Erythroblast (primary cell): ENCODE measurements at places on chromosomes 6 and 20.

- no peak for DNase-seq
These were observed 25.8 kb upstream of the TMEM217 start for GRCh38 chr6:37283671-37284151.

GRCh38 chr6:101399616-101400162 is 6.2 kb downstream of the GRIK2 start:
- no peak for DNase-seq

- DNase-seq: no peak
These were observed 58.4 kb downstream of the SNAP25 start for GRCh38 chr20:10276878-10277580.

DNA sequence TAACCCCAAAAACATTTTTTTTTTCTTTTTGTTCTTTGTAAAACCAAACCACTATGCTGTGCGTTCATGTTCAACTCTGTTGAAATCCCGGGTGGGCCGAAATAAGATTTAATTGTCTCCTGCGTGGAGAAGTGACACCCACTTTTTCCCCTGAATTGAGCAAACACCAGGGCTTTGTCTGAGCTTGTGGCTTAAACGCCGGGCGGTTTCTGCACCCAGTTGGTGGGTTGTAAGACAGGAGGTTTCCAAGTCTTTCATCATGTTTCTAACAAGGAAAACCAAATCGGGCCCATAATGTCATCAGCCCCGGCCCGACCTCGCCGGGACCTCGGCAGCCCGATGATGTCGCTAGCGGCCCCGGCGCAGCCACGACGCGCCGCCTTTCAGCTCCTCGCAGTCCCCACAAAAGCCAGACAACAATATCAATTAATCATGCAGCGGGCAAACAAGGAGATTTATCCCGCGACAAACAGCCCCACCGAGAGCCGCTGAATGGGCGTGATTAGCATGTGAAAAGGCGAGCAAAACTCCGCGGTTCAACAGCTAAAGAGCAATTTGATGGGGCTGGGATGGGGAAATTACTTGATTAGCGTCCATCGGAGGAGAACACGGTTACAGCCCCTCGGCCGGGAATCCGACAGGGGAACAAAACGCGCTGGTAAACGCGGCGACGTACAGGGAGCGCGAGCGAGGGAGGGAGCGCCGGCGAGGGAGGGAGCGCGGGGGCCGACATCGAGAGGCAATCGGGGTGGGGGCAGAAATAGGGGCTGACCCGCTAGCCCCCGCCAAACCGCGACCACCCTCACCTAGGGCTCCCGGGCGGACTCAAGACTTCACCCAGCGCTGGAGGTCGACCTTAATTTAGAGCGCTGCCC is 5.3 kb downstream of the LINC00237 start:
- peak; percentile 81 for DNase-seq

DNA sequence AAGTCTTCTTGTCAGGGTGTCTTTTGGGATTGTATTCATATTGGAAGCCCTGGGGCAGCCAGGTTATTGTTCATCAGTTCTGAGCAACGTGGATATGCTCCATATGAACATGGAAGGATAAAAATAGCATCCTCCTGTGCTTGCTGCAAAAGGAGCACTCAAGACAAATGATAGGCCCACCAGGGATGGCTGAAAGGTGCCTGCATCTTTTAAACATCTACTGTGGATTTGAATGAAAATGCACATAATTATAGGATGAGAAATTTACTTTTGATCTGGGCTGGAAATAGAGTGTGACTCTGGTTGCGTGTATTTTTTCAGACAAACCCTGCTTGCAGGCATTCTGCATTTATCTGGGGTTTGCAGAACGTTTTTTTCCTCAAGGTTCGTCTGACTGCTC is 299.1 kb downstream of the PACRG start:
- DNase-seq: no peak

DNA sequence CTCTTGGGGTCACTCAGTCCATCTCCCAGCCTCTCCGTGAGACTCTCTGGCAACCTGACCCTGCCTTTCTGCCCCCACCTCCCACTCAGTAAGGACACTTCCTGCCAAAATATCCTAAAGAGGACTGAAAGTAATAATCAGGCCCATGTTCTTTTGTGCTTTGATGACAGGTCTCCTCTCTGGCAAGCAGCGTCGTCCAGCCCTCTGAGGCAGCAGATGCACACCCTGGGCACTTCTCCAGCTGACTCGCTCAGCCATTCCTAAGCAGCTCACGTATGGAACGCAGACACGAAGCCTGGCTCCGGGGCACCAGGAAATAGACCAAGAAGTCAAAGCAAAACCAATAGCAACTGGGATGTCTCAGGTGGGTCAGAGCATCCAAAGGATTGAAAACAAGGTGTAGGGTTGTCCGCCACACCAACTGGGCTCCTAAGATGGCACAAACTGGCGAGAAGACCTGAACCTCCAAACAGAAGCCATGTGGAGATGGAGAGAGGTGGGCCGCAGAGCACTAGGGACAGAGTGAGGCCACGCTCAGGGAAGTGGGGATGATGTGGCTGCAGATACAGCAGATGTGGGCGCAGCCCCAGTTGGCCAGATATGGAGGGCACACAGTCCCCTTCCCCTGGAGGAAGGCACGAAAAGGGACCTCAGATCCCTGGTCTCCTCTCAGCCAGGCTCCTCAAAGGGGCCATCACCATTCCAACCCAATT is 99.3 kb downstream of the PRND start:
- no peak for DNase-seq

DNA sequence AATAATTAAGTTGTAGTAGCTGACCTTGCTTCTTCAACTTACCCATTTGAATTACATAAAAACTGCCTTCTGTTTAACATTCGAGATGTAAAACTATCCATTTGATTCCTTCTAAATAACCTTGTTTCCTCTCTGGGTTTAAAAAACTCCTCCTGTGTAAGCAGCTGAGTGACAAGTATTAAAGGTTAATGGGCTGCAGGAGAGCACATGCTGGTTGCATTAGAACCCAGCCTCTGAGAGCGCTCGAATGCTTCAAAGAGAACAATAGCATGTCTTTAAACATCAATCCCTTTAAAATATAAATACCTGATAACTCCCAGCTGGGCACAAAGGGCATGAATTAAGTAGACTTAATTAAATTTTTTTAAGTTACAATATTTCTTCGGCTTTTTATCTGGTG is 215.8 kb downstream of the EYA4 start:
- no peak for DNase-seq

DNA sequence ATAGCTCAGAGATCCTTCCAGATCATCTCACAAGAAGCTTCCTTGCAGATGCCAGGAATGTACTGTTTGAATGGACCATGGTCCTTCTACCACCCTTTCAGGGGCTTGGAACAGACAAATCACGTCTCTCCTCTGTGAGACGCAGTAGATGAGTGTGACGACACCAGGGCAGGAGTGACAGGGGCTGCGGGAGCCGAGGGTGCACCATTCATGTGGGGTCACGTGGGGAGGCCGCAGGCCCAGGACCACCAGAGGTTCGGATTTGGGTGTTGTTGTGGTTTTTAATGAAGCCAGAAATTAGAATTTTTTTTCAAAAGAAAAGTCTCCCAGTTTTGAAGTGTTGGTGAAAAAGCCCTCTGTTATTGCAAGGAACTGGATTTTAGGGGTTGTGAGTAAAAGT is 79.2 kb downstream of the PREX1 start:
- DNase-seq: no peak
